ENCODE measurements at places on chromosomes 3 and 15.

DNA sequence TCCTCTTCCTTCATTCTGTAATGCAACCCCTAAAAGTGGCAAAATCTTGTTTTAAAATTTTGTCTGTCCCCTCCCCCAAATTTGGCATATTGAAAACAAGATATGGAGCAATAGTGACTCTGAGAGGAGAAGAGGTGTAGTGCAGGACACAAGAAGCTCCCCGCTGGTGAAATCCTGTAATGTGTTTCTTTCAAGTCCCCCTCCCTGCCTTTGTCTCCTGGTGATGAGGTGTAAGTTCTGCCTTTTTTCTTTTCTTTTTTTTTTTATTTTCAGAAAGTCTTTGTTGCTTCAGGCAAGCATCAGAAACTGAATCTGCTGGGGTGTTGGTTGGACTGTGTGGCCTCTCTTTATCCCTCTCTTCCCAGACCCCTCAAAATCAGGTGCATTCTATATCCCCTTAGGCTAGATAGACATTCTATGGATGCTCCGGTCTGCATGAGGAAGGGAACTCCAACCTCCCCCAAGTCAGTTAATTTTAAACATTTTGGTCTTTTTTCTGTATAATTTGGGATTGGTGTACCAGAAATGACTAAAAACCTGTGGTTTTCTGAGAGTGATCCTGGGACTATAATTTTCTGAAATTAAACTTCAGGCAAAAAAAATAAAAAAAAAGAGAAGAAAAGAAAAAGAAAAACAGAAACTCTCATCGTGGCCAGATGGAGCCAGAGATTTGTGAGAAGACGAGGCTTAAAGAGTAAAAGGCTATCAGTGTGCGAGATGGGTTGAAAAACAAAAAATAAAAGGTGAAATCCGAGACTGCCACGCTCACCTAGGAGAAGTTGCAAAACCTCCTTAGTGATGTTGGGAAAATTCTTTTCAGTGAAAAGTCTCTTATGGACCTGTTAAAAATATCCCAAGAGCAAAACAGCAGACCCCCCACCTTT lies 21.4 kb downstream of the ACKR2 start:
- DNase-seq = no peak

DNA sequence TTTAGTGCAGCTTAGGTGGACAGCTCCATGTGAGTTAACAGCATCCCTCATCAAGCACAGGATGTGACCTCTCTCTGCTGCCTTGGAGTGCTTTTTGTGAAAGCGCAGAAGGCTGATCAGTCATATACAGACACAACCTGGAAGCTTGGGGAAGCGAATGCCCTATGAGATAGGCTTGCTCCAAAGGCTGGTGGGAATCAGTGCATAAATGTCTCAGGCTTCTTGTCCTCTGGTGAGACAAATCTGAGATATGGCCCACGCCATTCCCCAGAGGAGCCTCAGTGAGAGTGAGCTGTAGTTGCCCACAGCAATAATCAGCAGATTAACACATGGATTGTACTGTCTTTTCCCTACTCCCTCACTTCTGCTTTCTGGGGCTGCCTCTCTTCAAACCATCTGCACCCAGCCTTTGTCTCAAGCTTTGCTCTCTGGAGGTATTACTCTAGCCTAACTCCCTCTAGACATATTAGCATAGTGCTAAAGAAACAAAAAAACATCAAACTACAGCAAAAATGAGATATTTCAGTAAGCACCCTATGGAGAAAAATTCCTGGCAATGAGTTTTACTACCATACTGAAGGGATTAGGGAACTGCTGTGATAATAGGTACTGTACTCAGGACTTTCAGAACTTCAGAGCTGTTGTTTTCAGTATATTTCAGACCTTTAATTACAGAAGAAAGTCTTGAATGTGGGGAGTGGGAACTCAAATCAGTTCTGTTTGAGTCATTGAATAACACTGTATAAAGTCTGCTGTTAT lies 113.7 kb downstream of the OXSM start:
- DNase-seq = no peak

- DNase-seq = no peak
These were observed 87.0 kb upstream of the MYO5C start for GRCh38 chr15:52382647-52383046.

DNA sequence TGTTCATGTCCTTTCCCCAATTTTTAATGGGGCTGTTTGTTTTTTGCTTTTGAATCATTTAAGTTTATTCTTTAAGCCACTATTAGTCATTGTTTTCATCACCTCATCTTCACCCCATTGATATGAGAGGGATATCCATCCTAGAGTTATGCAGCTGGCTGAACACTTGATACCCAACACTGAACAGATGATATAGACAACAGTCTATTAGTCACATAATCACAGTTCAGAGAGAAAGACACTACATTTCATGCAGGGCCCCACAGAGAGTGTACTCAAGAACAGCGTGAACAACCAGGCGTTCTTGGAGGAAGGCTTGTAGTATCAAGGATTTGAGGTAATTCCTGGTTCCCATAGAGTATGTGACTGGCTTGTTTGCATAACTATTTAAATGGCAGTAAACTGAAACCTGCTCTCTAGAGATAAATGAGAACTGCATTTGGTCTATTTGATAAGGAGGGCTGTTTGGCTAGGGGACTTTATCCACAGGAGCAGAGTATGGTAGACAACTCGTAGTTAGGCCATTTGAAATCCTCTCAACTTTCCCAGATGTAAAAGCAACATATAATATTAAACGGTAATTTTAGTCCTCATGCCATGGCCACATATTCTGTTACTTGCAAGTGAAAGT lies 618.7 kb downstream of the SI start:
- DNase-seq = no peak

DNA sequence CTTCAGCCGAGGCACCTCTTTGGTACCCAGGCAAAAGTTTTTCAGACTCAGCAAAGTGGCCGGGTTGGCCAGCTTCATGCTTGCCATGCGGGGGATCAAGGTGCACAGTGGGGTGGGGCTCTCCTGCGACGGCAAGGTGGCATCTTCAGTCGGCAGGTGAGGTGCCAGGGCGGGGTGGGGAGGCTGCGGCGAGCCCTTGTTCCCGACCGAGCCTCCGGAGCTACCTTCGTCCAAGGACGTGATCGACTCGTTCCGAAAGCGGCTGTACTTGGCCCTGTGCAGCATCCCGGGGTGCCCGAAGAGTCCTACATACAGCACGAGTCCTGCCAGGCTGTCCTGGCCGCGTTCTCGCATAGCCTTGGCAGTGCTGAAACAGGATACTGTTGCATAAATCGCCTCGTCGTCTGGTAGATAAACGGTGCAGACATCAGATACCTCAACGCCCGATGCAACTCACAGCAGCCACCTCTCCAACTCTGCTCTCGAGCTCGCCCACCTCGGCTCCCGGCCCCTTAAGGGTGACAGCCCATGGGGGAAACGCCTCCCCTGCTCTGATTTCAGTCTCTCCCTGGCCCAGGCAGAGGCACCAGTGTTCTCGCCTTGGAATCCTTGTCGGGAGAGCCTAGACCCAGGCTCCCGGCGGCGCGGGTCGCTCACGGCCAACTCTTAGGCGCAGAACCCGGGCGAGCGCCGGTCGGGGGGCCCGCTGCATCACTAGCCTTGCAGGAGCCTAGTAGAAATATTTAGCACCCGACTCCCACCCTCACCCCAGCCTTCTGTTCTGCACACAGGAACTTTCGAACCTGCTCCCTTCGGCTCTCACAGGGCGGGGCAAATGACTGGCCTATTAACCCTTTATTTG lies 826 bp downstream of the SHC4 start:
- DNase-seq = peak; percentile 9

- no peak for DNase-seq
These were observed 2.9 kb downstream of the MCTP2 start for GRCh38 chr15:94234300-94234699.

DNA sequence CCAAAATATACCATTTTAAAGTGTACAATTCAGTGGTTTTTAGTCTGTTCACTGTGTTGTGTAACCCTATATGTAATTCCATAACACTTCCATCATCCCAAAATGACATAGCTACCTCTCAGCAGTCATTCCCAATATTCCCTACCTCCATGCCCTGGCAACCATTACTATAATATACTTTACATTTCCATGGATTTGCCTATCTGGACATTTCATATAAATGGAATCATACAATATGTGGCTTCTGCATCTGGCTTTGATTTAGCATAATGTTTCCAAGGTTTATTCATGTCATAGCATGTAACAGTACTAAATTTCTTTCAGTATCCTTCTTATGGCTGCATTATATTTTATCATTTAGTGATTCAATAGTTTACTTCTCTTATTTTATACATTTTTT lies 25.3 kb downstream of the FAM98B start:
- no peak for DNase-seq

GRCh38 chr3:198071602-198072287 lies 111.7 kb downstream of the LMLN start:
- no peak for DNase-seq

Data from GM12892 (cell line).